GDM1 (cell line): ENCODE measurements at places on chromosomes 4 and X.

DNA sequence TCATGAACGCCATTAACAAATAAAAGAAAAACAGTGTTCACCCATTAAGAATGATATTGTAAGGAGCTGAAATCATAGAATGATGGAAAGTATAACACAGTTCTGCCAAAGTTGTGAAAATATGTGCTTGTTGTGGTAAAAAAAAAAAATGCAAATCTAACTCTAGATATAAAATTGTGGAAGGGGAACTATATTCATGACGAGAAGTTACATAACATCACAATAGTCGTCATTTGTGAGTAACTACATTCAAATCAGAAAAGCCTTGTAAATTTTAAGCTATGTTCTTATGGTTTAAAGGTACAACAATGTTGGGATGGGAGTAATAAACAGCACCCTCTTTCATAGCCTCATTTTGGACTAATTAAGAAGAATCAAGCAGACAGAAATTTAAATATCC is 57.6 kb upstream of the PRDM8 start:
- DNase-seq = no peak

DNA sequence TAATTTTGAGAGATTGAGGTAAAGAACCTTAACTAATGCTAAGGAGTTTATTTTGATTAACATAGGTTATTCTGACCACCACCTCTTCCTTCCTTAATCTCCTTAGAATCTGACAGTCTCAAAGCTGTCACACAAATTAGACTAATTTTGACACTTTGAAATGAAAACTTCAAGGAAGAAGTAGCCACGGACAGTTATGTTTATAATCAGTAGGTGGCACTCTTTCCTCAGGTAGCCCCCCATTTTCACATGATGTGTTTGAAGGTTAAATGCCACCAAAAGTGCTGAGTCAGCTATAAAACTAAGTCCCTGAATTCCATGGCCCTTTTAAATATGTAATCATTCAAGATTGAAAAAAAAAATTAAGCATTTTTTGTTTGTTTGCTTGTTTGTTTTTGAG is 22.4 kb downstream of the TMEM33 start:
- DNase-seq = no peak

- DNase-seq = no peak
Observed at GRCh38 chrX:153408221-153408721, 3.0 kb upstream of the ZFP92 start.

GRCh38 chr4:4361883-4362282 is 25.0 kb upstream of the NSG1 start:
- DNase-seq = no peak

DNA sequence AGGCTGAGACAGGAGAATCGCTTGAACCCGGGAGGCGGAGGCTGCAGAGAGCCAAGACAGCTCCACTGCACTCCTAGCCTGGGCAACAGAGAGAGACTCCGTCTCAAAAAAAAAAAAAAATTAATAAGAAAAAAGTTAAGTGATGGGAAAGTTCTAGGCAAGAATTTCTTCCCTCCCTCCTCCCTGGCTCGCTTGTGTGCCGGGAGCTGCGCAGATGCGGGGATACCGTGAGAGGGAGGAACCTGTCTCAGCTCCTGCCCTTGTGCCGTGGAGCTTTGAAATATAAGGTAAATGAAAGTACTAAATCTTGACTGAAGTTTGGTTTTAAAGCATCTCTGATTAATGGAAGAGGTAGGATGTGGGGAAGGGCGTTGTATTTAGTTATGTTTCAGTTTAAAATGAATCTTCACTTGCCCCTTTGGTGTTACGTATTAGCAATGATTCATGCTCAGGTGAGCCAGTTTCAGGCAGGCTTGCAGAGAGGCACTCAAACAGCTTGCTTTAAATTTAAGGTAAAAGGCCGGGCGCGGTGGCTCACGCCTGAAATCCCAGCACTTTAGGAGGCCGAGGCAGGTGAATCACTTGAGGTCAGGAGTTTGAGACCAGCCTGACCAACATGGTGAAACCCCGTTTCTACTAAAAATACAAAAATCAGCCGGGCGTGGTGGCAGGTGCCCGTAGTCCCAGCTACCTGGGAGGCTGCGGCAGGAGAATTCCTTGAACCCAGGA is 1.4 kb upstream of the UFSP2 start:
- no peak for DNase-seq

- DNase-seq = no peak
Observed at GRCh38 chr4:110046588-110047049, 133.9 kb downstream of the EGF start.

GRCh38 chrX:154013614-154014360 is 5.9 kb downstream of the IRAK1 start:
- DNase-seq = peak; percentile 42

- DNase-seq = no peak
Observed at GRCh38 chr4:90246816-90247215, 119.6 kb downstream of the CCSER1 start.

DNA sequence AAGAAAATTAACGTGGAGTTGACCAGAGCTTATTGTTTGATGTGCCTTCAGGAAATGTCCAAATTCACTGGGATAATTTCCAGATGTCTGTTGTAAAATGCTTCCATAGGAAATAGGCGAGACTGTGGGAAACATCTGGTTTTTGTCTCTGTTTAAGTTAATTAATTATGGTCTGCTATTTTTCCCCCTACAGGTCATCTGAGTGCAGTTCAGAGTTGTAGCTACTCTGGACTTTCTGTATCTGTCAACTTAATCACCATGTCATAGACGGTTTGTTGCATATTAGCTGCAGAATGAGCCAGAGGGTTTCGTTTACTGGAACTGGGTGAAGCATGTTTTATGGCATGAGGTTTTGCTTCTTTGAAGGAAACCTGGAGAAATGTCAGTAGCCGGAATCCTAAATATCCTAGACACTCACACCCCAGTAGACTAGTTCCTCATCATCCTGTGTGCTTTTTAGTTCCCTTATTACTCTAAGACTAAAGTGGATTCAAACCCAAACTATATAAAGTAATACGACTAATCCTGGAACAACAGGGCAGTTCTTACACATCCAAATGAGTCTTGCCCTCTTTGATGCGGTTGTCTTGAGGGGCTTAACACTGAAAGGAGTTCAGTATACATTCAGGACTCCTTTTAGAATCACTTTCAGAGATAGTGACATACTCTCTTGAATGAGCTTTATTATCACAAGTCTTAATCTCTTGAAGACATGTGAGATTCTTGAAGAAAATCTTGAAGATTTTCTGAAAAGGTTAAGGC is 62.5 kb downstream of the PPEF1 start:
- DNase-seq = no peak

DNA sequence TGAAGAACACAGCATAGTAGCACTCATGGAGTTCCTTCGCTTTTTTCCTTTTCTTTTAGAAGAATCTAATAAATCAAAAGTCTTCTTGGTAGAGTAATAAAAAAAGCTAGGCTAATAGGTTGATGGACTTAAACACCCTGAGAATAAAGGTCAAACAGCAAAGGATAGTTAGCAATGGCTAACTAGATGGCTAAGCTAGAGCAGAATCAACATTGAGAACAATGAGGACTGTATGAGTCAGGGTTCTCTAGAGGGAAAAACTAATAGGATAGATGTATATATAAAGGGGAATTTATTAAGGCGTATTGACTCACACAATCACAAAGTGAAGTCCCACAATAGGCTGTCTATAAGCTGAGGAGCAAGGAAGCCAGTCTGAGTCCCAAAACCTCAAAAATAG is 550.9 kb downstream of the GLUD2 start:
- no peak for DNase-seq

DNA sequence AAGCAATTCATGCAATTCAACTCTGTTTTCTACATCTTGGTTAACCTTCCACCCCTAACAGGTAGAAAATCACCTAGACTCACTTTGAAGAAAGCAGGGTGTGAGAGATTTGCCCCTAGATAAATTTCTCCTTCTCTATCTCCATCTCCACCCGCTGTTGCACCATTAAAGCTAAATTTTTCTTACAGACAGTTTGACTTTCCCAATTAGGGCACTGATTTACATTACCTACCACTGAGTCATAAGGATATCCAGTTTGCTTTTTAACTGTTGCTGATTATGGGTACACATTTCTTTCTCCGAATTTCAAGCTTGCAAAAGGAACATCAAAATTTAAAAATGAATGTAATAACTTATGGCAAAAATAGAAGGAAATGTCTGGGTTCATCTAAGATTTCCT is 13.0 kb downstream of the SLC7A11 start:
- no peak for DNase-seq
